ENCODE measurements at places on chromosomes 16 and 17.

- H3K27me3 ChIP-seq = no peaks in the 10 kb centered on the region
- no peaks in the 10 kb centered on the region for H3K36me3 ChIP-seq
- no peak overlapping the region for H3K4me3 ChIP-seq
- no peak overlapping the region for H3K27ac ChIP-seq
Measured at GRCh38 chr16:81973737-81974136, 37.5 kb downstream of the SDR42E1 start.

DNA sequence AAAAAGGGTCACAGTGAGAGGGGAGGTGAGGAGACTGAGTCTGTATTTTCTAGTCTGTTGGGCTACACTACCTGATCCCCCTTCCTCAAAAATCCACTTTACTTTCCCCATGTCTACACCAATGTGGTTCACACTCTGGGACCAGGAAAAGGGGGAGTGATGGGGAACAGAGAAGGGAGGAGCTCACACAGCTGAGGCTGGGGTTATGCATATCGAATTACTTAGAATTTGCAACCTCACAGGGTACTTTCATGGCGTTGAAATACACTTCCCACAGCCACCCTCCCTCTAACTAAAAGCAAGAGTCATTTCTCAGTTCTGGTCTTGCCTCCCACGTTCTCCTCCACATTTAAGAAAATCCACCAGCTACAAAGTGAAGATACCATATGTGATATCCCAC lies 14.1 kb downstream of the MAPT start:
- DNase-seq = no peak
- no peak overlapping the region for H3K4me3 ChIP-seq
- peaks cover 22% of the 10 kb centered on the region for H3K27me3 ChIP-seq
- no peak overlapping the region for H3K27ac ChIP-seq
- H3K4me1 ChIP-seq = no peaks in the 10 kb centered on the region

DNA sequence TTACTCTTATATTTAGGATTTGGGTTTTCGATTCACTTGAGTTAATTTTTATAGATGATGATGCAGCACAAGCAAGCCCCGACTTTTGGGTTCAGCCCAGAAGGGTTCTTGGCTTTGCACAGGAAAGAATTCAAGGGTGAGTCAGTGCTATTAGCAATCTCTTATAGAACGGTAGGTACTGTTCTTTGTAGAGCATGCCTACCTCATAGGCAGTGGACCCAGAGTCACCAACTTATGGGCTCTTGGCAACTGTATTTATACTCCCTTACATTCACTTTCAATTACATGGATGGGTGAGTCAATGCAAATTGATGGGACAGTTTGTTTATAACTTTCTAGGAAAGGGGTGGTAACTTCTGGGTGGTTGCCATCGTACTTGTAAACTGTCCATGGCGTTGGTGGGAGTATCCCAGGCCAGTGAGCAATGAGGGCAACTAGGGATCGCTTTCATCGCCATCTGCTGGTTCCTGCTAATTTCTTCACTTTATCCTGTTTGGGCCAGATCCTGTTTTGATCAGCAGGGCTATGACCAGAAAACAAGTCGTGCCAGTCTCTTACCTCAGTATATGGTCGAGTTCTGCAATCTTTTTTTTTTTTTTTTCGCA lies 362.6 kb downstream of the CNTNAP4 start:
- no peaks in the 10 kb centered on the region for H3K36me3 ChIP-seq
- no peak overlapping the region for H3K27ac ChIP-seq
- no peak overlapping the region for H3K4me3 ChIP-seq
- H3K4me1 ChIP-seq = no peaks in the 10 kb centered on the region

- no peak for DNase-seq
- no peaks in the 10 kb centered on the region for H3K4me1 ChIP-seq
- H3K27ac ChIP-seq = no peak overlapping the region
- H3K4me3 ChIP-seq = no peak overlapping the region
- peaks cover 62% of the 10 kb centered on the region for H3K27me3 ChIP-seq
Measured at GRCh38 chr16:1261131-1261892, 5.4 kb downstream of the TPSD1 start.

- H3K27ac ChIP-seq = no peak overlapping the region
- no peaks in the 10 kb centered on the region for H3K4me1 ChIP-seq
- no peak for DNase-seq
- H3K36me3 ChIP-seq = no peaks in the 10 kb centered on the region
Measured at GRCh38 chr17:77925831-77926543, 32.5 kb upstream of the TNRC6C start.

GRCh38 chr17:40104594-40105486 lies 4.5 kb upstream of the NR1D1 start:
- peak overlapping the region; percentile 95 for H3K27ac ChIP-seq
- no peak for DNase-seq
- no peak overlapping the region for H3K4me3 ChIP-seq
- peaks cover 90% of the 10 kb centered on the region for H3K4me1 ChIP-seq
- no peaks in the 10 kb centered on the region for H3K27me3 ChIP-seq

All from lower lobe of right lung (tissue), 2 donors.